ENCODE measurements at places on chromosomes 3 and 15.

DNA sequence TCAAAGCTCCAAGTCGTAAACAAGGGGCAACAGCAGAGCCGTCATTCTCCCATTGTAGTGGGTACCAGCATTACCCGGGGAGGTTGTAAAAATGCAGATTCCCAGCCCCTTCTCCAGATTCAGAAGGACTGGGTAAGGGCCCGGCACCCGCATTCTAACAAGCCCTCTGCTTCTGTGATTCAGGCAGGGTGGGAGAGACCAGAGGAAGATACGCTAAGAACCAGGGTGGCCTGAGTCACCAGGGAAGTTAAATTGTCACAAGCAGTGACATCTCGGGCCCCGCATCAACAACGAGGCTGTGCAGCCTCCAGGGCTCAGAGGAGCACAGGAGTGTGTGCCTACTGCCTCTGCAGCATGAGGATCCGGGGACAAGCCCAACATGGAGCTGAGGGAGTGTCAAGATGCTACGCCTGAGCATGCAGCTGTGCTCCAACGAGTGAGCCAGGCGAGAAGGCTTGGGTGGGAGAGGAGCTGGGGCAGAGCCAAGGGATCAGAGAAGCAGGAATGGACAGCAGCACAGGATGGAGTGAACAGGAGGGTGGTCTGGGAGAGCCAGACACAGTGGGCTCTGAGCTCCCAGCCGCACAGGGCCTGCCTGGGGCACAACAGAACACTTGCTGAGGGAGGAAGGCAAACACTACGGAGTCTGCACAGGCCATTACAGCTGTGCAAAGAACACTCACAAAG lies 68.5 kb downstream of the CPN2 start:
- no peak for DNase-seq

DNA sequence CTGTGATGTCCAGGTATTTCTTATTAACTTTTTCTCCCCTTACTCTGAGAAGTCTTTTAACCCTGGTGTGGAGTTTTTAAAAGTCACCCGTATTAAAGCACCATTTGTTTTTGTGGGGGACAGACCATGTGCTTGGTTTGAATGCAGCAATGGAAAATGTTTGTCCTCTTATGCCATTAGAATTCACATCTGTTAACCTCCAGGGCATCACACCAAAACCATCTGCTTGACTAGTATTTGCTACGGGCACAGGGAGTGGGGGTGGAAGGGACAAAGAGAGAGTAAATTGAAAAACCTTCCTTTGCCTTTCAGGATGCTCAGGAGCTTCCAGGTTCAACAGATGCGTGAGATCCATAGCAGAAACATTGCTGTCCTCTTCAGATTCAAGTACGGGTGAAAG lies 61.4 kb upstream of the GOLGA8B start:
- no peak for DNase-seq

DNA sequence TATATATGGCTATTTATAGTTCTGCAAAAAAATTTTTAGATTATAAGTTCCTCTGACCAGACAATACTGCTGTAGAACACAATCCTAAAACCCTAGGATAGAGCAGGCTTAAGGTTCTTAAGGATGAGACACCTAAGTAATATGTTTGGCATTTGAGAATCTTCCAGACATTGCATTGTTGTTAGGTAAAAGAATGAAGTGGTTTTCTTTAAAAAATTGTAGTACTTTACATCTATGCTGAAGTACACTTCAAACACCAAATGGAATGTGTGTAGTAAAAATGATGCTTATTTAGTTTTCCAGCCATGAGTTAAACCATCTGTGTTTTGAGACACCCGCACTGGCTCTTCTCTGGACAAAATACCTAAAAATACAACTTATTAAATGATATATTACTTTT lies 857.7 kb downstream of the OTOL1 start:
- peak; percentile 50 for DNase-seq

GRCh38 chr3:18827664-18828063 lies 320.6 kb upstream of the KCNH8 start:
- no peak for DNase-seq

DNA sequence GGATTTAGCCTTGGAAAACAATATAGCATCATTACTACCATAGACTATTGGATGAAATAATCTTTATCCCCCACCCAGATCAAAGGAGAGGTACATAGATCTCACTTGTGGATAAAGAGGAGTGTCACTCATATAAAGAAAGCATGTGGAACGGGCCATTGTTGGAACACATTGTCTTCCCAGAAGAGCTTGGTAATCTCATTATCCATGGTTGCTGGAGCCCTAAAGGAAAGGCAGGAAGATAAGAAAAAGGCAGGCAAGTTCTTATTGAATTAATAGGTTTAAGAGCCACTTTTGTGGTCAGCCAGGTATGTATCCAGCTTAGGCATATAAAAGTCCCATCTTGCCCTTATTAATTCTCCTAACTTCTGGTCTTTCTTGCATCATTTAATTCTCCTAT lies 659.1 kb downstream of the GRM7 start:
- DNase-seq = no peak

- DNase-seq = no peak
Measured at GRCh38 chr3:183460081-183461055, 31.9 kb upstream of the MCF2L2 start.

GRCh38 chr3:16050641-16051467 lies 123.6 kb upstream of the GALNT15 start:
- DNase-seq = no peak
